ENCODE measurements at places on chromosomes 6 and 20.

GRCh38 chr6:10412461-10413261 lies 2.2 kb downstream of the TFAP2A start:
- DNase-seq, result peak; percentile 55

GRCh38 chr6:115220551-115221159 lies 840.0 kb downstream of the FRK start:
- no peak for DNase-seq

DNA sequence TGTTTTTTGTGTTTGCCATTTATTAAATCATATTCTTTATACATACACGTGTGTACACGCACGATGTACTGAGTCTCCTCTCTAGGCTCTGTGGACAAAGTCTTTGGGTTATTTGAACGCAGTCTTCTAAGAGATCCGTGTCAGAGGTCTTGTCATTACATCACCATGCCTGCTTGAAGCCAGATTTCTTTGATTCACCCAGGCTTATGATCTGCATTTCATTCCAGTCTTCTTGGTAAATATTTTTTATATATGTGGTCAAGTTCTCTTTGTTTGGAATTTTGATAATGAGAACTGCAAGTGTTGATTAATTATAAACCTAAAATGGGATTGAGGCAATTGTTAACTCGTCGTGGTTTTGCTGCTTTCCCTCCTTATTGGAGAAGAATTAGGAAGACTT lies 34.6 kb downstream of the KCNS1 start:
- no peak for DNase-seq

DNA sequence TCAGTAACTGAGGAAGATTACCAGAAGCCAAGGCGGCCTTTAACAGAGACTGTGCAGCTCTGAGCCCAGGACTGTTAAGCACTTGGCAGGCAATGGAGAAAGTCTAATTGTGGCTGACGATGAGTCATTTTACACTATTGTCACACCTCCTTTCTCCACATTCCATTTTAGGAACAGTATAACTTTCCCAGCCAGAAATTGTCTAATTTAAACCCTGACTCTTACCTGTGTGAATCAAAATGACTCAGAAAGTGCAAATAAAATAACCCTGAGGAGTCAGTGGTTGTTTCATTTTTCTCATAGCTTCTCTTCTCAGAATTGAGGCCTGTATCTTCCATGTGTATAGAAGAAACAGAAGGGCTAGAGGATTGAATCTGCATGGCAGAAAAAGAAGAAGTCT lies 40.0 kb upstream of the OPN5 start:
- DNase-seq, result no peak

DNA sequence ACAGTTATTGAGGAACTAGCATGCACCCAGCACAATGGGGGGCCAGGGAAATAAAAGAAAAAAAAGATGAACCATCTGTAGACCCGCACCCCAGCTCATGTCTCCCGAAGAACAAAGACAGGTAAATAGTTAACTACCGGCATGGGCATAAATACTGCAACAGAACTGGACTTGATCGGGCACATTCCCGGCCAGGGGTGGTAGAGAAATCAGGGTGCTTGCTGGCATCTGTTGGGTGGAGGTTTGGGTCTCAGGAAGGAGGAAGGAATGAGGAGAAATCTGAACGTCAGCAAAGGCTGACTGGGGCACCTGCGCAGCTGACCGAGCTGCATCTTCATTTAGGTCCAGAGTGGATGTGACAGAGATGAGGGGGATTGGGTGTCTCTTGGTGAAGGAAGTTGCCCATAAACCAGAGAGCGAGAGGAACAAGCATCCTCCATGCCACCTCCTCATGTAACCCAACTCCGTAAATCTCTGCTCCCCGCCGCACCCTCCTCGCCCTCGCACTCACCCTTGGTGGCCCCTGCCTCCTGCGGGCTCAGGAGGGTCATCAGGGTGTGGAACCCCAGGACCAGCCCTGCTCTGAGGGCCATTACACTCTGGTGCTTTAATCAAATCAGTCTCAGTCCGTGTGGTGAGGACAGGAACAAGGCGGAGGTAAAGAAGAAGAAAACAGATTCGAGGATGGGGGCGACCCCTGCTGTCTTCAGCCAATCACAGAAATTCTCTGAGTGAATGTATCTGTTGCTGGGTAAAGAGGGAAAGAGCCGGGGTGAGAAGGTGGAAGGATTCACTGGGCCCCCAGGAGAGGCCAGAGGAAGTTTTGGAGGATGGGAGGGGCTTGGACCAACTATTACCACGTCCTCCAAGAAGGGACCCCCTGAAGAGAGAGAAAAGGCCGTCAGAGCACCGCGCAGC lies at the start of gene HLA-DOA:
HLA-DOA (minus strand) TSS at position 648 of the 918 bp plus-strand sequence.
- DNase-seq, result no peak

DNA sequence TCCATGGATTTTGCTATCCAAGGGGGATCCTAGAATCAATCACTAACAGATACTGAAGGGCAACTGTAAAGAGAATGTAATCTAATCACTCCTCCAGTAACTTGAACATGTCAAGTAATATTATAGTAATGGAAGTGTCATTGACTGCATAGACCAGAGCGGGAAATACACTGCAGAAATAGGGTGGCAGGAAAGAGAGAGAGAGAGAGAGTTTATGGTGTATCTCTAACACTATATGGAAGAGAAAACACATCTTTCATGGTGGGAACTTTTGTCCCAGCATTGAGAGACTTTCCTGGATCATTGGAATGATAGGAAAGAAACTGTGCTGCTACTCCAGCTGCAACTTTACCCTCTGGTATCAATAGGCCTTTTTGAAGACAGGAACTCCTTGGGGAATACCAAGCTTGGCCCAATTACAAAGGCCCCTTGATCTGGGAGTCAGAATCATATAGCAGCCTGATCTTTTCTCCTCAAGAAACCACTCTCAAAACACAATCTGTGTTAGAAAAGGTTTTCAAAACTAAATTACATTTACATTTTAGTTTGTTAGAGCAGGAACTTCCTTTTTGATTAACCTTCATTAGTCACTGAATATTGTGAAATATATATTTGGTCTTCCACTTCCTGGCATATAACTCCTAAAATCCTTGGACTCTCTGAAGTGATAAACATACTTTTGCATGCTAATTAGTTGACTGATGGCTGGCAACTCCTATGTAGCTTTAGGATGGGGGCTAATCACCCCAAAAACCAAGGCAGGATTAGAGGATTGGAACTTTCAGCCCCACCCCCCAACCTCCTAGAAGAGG lies 29.5 kb upstream of the RNGTT start:
- no peak for DNase-seq

GRCh38 chr6:32665661-32666060 lies 796 bp downstream of the HLA-DQB1 start:
- DNase-seq, result no peak

GRCh38 chr6:65253041-65253440 lies 454.0 kb downstream of the EYS start:
- no peak for DNase-seq

DNA sequence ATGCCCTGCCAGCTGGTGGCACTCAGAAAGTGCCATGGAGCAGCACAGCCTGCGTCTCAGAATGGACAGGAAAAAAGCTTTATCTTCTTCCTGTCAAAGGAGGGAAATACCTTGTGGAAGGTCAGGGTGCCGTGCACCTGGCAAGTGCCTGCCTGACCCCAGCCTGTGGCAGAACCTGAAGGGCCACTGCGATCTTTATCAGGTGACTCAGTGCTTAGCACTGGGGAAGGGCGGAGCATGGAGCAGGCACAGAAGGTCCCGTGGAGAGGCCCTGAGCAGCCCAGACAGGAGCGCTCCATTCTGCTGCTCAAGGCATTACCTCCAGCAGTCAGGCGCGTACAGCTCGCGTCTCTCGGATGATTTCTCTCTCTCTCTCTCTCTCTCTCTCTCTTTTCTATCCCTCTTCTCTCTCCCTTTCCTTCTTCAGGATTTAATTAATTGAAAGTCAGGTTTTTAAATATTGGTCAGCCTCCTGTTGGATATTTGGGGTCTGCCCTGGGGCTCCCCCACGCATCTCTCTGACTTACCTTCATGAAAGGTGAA lies 31.7 kb downstream of the FOXC1 start:
- no peak for DNase-seq

DNA sequence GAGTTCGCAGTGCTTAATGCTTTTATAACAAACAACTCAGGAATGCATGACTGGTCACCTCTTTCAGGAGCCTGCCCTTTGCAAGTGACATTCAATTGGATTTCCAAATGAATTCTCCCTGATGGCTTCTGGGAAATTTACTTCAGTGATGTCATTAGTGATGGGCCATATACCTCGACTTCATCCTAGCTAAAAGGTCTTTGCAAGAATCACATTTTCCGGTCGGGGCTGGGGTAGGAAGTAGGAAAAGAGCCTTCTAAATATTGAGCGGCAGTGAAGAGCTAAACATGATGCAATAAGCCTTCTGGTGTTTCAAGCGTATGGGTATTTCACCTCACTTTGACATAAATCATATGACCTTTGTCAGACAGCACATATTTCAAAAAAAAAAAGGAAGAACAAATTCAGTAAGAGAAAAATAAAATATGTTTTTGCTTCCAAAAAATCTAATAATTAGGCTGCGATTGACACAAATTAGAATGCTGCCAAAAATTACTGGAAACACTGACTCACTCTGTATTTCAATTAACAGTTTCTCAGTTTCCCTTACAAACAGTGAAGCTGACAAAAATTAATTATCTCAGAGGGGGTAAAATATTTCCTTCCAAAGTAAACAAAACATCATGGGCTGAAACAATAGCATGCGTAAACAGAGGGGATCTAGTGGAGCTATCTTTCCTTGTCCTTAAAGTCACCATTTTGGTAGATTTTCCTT lies 39.8 kb downstream of the ADTRP start:
- DNase-seq, result no peak

DNA sequence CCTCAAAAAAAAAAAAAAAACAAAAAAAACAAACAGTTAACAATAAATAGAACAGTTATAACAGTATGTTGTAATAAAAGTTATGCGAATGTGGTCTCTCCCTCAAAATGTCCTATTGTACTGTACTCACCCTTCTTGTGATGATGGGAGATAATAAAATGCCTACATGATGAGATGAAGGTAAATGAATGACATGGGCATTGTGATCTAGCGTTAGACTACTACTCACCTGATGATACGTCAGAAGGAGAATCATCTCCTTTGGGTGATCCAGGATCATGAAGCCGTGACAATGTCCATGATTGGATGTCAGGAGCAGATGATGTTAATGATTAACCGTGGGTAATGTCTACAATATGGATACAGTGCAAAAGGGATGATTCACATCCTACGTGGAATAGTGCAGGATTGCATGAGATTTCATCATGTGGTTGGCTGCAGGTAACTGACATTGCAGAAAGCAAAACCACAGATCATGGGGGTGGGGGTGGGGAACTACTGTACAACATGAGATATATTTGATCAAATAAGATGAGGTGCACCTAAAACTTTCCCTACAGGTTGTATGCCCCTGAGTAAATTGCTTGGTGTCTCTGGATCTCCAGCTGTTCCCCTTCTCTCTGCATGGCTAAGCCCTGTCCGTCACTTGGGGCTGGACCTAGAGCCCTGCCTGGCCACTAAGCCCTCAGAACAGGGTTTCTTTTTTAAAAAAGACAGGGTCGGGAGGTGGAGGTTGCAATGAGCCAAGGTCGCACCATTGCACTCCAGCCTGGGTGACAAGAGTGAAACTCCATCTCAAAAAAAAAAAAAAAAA lies 6.2 kb upstream of the RBCK1 start:
- no peak for DNase-seq

GRCh38 chr6:82741325-82741995 lies 324.2 kb downstream of the UBE3D start:
- DNase-seq, result no peak

DNA sequence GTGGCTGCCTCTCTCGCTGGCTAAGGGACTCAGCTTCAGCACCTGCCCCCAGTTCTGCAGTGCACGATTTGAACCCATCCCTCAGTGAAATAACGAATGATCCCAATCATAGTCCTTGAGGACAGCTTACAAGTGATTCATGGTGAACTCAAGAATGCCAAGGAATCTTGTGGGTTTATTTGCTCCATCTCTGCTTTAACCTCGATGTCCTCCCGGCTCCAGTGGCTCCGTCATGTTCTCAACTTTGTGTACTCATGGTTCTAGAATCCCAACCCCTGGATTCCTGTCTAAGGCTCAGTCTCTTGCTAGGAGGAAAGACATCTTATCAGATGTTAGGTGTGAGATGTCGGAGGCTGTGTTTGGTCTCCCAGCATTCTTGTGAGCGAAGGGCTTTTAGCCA lies 29.0 kb upstream of the GTSF1L start:
- no peak for DNase-seq

DNA sequence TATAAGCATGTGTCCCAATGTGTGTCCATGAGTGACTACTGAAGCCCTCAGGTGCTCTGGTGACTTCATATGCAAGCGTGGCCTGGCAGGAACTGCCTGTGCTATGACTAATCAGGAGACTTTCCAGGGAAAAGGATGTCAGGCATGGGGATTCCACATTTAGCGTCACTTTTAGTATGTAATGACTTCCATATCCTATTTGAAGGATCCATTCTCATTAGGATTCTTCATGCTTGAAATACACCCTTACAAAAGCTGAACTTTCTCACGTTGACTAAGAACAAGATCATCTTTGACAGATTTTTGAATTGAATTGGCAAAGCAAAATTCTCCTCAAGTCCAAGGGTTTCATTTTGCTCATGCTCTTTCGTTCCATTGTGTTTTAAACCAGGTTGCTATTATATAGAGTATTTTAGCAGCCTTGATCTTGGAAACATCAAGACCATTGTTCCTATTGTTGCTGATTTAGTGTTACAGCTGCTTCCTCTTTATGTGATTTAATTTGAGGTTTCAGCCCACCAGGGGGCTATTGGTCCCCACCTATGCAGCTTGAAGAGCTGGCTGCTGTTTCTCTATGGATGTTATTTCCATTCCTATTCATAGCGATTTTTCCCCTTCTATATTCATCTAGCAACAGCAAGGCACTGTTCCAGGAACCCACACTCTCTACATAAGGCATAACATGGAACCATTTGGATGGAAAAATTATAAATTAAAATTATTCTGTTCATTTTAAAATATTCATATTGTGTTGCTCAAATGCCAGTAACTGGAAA lies 418.6 kb downstream of the CDKAL1 start:
- DNase-seq, result peak; percentile 42

DNA sequence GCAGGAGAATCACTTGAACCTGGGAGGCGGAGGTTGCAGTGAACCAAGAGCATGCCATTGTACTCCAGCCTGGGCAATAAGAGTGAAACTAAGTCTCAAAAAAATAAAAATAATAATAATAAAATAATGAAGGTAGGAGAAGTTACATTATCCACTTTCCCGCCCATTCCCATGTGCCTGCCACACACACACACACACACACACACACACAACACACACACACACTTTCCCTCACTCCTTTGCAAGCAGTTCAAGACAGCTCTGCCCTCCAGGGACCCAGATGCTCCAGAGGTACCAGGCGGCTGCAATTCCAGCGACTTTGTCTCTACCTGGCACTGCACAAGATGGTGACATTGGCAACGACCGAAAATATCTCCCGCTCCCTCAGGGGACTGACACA lies 224.8 kb upstream of the JARID2 start:
- DNase-seq, result no peak

- DNase-seq, result no peak
Measured at GRCh38 chr20:5426026-5426425, 109.3 kb upstream of the PROKR2 start.

DNA sequence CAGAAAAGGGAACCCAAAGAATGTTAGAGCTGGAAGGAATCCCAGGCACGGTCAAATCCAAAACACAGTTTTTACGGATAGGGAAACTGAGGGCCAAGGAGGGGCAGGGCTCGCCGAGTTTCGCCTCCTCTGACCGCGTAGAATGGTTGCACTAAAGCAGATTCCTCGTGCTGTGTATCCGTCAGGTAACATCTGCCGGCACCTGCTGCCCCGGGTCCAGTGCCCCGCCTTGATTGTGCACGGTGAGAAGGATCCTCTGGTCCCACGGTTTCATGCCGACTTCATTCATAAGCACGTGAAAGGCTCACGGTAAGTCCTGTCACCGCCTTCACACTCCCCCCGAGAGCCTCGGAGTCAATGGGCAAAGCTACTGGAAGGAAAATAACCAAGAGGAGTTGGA lies 17.1 kb downstream of the TUBB2A start:
- no peak for DNase-seq

Data from SJSA1 (cell line).